RCC 7860 (cell line): ENCODE measurements at places on chromosomes 2 and 18.

DNA sequence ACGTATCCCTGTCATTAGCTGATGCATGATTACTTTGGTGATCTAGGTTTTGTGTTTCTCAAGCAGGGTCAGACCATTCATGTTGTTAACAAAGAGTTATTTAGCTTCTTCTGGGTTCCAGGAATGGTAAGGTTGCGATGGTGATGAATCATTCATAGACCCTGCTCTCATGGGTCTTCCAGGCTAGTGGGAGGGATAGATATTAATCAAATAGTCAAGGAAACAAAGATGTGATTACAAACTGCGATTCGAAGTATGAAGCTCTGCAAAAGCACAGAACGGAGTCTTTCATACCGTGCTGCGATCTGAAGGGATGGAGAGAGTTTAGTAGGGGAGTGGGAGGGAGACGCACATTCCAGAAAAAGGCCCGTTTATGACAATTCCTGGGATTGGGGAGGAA, 42.1 kb downstream of the CAVIN2 start:
- no peak for DNase-seq

GRCh38 chr2:148209603-148210002, 188.7 kb downstream of the MBD5 start:
- DNase-seq: no peak

GRCh38 chr2:123513351-123513750, 511.7 kb upstream of the CNTNAP5 start:
- DNase-seq: peak; percentile 92

GRCh38 chr2:207161247-207162123, 4.3 kb downstream of the KLF7 start:
- DNase-seq: no peak

DNA sequence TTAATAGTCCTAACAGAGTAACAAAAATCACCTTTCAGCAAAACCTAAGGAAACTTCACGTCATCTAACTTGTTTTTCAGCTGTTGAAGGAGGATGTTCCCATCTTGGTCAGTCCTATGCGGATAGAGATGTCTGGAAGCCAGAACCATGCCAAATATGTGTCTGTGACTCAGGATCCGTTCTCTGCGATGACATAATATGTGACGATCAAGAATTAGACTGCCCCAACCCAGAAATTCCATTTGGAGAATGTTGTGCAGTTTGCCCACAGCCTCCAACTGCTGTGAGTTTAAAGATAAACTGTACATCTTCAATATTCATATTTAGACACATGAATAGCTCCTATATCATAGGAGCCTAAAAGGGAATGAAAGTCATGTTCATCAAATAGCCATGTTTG, 10.5 kb downstream of the COL3A1 start:
- DNase-seq: no peak

DNA sequence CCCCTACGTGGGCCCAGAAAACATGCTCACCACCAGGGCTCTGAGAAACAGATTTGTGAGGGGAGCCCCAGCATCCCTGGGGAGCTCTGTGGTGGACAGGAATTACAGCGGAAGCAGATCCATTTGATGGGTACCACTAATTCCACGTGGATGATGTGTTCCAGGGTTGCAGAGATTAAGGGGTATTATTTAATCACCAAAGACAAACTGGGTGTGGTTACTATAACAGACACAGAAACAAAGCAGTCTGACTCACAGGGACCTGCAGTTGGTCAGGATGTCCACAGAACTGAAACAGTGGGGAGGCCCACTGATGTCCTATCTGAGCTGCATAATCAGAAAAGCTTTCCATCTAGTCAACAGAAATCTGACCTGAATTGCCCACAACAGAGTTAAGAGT, 65.8 kb downstream of the PSMG2 start:
- no peak for DNase-seq

DNA sequence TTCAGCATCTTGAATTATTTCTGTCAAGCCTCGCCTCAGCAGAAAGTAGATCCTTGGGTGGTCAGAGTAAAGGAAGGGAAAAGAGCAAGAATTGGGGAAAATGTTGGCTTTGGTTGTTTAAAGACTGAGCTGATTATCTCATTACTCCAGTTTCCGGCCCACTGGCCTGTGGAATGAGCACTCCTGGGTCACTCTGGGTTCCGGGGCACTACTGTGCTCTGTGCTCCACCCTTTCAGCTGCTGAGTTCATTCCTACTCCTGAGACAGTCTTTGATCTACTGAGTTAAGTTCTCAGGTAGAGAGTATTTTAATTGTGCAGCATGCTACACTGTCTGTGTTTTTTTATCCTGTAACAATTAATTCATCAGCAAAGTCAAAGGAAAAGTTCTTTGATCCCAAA, 427.7 kb downstream of the CDH2 start:
- no peak for DNase-seq
